Islet precursor cell (in vitro differentiated cells): ENCODE measurements at places on chromosomes 7 and 10.

DNA sequence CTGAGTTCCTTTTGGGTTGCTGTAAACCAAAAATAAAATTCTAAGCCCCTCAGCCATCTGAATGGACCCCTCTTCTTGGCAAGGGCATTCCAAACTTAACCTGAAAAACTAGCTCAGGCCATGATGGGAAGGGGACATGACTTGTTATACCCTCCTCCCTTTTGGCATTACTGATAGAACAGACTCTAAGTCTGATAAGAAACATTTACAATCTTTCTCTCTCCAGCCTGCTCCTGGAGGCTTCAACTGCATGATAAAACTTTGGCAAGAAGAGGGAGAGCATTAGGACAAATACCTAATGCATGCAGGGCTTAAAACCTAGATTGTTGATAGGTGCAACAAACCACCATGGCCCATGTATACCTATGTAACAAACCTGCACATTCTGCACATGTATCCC, 40.9 kb upstream of the ATOH7 start:
- no peak for DNase-seq

GRCh38 chr7:106372595-106373318, 88.0 kb upstream of the NAMPT start:
- no peak for DNase-seq

GRCh38 chr10:13733071-13733470, 146.3 kb downstream of the PRPF18 start:
- DNase-seq: no peak

DNA sequence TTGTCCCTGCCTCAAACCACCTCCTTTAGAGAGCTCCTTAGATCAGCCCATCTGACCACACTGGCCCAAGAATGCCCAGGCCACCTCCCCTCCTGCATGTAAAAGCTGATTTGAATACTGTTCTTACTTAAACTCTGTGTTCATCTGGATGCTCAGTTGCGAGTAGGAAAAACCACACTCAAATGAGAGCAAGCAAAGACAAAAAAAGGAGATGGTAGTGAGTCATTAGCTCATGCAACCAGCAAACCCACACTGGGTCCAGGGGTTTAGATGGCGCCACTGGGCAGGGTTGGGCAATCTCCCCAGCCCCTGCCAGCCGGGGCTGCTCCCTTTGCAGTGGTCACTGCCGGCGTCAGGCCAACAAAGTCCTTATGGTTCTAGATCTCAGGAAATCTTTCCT, 32.7 kb downstream of the TSPAN15 start:
- no peak for DNase-seq

GRCh38 chr7:106138776-106139175, 26.7 kb upstream of the SYPL1 start:
- DNase-seq: no peak
